Hindlimb muscle (tissue), 1 donor: ENCODE measurements at places on chromosomes 16 and 17.

DNA sequence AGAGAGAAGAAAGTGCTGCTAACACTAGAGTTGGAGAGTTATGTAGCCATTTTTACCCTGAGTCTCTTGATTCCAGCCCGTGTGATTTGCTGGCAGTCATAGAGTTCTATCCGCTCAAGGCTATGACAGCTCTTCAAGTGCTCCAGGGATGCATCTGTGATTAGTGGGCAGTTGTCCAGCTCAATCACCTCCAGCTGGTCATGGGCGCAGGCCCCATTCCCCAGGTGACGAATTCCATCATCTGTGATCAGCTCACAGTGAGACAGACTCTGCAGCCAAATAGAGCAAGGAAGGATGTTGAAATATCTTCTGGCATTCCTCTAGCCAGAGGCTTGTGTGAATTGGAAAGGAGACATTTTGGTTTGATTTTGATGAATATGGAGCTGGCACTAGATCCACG is 38.4 kb upstream of the STAC2 start:
- DNase-seq = peak; percentile 52

DNA sequence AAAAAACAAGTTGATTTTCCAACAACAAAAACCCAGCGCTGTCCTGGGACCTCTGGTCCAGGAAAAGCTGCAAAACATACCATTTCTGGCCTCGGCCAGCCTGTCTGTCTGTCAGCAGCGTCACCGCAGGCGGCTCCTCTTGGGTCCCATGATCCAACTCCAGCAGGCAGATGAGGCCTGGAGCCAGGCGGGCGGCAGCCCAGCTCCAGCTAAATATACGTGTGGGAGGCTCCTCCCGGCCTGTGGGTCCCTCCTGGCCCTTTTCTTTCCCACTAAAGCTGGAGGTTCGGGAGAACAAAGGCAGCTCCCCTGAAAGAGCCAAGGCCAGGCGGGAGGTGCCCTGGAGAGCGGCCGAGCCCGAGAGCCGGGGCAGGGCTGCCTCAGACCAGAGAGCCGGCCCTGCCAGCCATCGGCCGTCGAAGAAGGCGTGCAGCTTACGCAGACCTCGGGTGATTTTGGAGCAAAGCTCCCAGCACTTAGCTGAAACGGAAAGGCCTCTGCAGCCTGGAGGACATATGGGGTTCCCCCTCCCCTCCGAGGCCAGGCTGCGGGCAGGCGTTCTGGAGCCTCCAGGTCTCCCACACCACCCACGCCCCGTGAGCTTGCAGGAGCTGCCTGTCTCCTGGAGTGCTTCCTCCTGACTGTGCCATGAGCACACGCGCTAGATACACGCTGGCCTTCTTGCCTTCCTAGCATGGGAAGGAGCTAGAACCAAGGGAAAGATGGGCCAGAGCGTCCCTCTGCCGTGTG is 19.9 kb upstream of the JPH3 start:
- peak; percentile 64 for DNase-seq

DNA sequence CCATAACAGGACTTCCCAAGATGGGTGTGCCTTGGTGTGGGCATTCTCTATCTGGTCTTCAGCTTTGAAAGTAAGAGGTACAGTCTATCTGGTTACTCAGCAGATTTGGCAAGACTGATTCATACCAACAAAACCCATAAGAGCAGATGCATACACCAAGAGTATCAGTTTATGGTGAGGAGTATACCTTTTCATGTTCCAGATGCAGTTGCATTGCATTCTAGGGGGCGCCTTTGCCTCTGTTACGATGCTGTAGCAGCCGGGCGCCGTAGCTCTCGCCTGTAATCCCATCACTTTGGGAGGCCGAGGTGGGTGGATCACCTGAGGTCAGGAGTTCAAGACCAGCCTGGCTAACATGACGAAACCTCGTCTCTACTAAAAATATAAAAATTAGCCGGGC is 31.1 kb upstream of the CARMIL2 start:
- DNase-seq = no peak

DNA sequence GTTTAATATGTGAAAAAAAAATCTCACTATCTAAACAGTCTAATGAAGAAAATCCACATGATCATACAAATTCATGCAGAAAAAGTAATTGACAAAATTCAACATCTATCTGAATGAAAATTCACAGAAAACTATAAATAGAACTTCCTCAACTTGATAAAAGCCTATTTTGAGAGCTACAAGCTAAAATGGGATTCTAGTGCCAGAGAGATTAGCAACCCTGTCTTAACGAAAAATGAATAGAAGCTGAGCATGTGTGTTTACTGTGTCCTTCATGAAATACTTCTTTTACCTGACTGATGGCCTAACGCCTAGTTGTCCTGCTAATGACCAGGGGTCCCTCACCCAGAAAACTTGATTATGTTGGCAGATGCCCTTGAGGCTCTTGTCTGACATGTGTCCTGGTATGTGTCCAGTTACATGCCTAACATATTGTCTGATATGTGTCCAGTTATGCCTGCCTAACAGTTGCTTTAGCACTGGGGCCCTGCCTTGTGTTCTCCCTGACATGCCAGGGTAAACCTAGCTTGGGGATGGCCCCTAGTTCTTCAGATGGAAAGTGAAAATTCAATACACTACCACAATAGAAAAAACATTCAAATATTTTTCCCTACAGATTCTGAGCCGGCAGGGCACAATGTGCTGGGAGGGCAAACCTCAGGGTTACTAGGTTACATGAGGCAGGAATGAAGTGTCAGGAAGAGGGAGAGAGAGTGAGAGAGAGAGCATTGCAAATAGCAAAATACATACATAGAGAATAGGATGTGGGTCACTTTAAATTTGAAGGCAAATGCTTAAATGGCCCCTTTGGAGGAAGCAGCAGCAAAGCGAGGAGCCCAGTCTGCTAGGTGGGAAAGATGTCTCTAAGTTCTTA is 834.0 kb downstream of the CDH11 start:
- no peak for DNase-seq

- no peak for DNase-seq
These were observed 63.7 kb upstream of the SIAH1 start for GRCh38 chr16:48448841-48449481.

DNA sequence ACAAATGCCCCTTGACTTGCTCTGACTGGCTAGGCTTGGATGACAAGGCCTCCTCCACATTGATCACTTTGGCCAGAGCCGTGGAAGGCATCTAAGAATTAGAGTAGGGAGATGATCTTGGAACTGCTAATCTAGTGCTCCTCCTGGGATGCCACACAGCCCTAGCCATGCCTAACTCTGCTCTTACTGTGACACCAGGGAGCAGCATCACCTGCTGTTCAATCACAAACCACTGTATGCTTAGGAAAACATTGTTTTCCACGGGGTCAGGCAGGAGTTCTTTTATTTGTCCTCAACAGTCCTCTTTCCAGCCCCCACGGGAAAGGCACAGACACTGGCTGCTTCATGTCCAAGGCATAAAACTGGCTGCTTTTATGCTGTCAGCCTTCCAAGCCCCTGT is 46.3 kb downstream of the C16orf78 start:
- no peak for DNase-seq

GRCh38 chr16:69319381-69319780 is 8.2 kb downstream of the VPS4A start:
- no peak for DNase-seq

- DNase-seq = peak; percentile 92
These were observed 14.4 kb downstream of the MIS12 start for GRCh38 chr17:5500589-5501391.

DNA sequence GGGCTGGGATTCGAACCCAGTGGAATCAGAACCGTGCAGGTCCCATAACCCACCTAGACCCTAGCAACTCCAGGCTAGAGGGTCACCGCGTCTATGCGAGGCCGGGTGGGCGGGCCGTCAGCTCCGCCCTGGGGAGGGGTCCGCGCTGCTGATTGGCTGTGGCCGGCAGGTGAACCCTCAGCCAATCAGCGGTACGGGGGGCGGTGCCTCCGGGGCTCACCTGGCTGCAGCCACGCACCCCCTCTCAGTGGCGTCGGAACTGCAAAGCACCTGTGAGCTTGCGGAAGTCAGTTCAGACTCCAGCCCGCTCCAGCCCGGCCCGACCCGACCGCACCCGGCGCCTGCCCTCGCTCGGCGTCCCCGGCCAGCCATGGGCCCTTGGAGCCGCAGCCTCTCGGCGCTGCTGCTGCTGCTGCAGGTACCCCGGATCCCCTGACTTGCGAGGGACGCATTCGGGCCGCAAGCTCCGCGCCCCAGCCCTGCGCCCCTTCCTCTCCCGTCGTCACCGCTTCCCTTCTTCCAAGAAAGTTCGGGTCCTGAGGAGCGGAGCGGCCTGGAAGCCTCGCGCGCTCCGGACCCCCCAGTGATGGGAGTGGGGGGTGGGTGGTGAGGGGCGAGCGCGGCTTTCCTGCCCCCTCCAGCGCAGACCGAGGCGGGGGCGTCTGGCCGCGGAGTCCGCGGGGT is at the start of gene CDH1:
Gene CDH1, plus strand, starts transcription at position 247 of the 684 bp plus-strand sequence. Its CDS starts 124 bp downstream, at position 371.
- DNase-seq = no peak

DNA sequence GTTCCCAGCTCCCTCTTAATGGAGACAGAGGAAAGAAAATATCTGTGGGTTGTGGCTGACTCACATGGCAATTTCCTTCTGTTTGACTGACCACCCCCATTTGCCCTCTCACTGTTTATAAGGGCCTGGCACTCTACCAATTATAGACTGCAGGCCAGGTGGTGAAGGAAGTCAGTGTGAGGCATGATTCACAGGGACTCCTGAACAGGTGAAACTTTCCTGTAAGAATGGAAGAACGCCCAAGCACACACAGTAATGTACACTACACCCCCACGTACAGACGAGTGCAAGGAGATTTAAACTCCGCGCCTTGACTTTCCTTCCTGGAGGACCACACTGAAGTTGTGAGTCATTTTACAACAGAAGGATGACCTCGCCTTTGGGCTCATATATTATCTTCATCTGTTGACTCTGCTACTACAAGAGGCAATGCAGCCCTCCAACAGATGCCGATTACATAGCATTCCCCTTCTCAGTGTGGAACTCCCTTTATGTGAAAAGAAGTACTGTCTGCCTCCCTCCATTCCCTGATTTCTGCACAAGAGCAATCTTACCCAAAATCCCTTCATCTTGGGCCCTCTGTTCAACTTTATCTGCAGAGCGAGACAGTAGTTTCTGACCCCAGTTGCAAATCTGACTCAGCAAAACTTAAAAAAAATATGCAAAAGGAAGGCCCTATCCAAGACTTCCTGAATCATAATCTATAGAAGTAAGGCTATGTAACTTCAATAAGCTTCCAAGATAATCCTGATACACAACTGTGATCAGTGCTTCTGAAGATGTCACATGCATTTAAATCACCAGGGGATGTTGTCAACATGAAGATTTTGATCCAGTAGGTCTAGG is 163.6 kb downstream of the SHISA6 start:
- no peak for DNase-seq

- DNase-seq = no peak
These were observed 11.3 kb downstream of the ZNF207 start for GRCh38 chr17:32361270-32361669.

GRCh38 chr16:3810198-3810664 is 70.3 kb downstream of the CREBBP start:
- no peak for DNase-seq

GRCh38 chr17:30376621-30377452 is 1.9 kb upstream of the CPD start:
- no peak for DNase-seq

DNA sequence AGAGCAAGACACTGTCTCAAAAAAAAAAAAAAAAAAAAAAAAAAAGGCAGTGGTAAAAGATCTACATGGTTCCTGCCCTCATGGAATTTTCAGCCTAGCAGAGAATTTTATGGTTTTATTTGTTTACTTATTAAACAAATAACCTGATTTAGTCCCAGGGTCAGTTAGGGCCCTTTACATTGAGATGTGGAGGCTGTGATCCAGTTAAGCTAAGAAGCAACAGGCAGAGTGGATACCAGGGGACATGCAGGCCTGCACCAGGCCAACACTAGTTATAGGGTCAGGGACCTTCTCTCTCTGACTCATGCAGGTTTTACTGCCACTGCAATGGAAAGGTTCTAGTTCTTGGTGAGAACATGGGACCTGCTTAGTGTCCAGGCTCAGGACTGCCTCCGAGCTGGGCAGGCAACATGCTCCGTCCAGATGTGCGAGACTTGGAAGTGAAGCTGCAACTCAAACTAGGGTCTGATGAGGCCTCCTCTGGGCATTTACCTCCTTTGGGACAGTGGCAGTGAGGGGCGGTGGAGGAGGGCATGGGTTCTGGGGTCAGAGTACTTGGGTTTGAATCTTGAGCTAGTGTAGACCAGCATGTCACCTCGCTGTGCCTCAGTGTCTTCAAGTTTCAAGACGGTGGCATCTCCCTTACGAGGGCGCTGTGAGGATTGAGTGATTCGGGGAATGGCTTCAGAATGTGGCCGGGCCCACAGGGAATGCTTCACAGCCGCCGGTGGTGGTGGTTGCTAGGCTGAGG is 301.8 kb downstream of the CPPED1 start:
- no peak for DNase-seq

GRCh38 chr17:77721846-77722160 is 236.7 kb upstream of the TNRC6C start:
- no peak for DNase-seq

DNA sequence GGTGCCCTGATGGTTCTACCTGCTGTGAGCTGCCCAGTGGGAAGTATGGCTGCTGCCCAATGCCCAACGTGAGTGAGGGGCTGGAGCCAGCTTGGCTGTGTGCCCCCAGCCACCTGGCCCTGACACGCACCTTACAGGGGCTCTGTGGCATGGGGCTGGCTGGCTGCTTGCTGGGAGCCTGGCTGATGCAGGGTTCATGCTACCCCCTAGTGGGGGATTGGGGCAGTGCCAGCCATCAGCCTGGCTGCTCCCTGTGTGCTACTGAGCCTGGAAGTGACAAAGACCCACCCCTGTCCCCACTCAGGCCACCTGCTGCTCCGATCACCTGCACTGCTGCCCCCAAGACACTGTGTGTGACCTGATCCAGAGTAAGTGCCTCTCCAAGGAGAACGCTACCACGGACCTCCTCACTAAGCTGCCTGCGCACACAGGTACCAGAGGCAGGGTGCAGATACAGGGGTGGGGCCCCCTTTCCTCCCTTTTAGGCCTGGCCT is 5.7 kb downstream of the GRN start:
- no peak for DNase-seq

DNA sequence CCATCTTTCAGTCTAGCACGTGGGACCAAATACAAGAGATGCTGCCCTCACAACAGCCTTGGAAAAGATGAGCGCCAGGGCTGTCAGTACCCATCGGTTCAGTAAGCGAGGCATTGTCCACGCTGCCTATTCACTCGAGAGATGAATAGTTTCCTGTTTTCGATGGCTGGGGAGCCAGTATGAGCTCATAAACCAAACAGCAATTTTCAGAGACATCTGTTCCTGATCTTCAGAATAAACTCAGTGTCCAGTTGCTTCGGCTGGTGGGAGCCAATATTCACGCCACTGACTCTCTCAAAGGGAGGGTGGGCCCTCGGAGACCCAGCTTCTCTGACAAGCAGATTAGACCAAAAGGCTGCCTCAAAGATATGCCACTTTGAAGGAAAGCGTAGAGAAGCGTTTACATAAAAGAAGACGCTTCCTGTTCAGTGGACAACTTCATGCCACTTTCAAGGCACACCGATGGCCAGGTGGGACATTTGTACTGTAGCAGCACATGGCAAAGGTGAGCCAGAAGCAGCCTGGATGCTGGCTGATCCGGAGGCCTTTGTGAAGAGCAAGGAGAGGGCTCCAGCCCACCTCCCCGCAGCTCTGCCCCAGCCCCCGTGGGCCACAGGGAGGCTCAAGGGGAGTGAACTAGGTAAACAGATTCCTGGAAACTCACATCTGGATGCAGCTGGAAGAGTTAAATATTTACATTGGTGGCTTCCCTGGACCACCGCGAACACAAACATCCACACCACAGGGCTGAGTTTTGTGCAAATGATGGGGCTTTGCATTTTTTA is 6.0 kb downstream of the TIMM22 start:
- no peak for DNase-seq

- DNase-seq = no peak
These were observed 35.0 kb upstream of the RASD1 start for GRCh38 chr17:17531156-17531555.
